ENCODE measurements at places on chromosomes 12 and 14.
A peak's percentile ranks its signal among the peaks of the same experiment; 100 is the strongest.

DNA sequence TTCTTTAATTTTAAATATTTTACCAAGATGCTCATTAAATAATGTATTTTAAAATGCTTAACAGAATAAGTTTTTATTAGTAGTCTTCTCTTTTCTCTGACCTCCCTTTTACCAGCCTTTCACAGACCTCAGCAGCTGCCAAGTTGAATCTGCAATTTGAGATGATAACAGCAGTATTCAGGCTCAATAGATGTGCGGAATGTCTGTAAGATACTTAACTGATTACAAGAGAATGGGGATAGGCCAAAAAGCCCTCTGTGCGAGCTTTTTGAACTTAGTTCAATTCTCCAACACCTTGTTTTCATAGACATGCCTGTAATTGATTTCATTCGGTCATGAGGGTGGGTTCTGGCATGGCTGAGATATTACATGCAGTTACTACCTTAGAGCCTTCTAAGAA lies 277.2 kb downstream of the TMTC2 start:
- DNase-seq = no peak

GRCh38 chr12:93521225-93522080 lies 51.0 kb upstream of the SOCS2 start:
- DNase-seq = no peak

GRCh38 chr14:39884091-39884490 lies 451.9 kb upstream of the FBXO33 start:
- no peak for DNase-seq

DNA sequence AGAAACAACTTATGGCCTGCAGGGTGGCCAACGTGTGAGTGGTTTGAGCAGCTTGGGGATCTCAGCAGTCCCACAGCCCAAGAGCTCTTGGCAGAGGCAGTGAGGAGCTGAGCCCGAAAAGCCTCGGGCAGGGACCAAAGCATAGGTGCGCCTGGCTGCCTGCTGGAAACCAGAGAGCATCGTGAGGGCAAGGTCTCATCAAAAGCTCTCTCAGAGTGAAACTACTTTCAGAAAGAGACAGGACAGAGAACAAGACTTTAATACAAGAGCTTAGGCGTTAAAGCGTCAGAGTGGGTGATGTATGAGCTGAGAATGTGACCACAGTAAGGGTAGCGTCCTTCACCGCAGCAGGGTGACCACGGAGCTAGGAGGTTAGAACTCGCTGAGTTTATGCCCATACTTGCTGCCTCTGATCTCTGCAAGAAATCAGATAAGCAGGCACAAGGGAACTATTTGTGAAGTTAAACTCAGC lies 30.8 kb downstream of the LGMN start:
- no peak for DNase-seq

DNA sequence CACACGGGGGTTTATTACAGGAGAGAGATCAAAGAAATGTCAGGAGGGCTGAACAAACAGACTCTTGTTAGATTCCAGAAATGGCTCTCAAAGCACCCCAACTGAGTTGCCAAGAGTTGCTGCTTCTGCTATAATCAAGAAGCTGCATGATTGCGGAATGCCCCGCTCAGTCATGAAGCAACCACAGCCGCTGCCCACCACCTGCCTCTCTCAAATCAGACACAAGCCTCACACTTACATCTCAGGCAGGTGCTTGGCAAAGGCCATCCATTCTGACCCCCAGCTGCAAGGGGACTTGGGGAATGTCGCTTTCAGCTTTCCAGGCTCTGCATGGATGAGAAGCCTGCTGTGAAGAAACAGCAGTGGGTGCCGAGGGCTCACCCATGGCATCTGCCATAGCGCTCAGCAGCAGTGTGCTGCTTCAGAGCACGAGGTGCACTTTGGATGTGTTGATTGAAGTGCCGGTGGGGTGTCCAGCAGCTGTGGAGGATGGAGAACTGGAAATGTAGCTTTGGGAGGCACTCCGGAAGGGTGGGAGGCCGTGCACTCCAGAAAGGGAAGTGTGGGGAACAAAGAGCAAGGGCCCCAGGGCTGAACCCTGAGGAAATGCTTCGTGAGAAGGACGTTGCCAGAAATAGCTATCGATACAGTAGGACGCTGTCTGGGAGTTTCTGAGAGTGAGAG lies 37.7 kb downstream of the LRRC74A start:
- DNase-seq = peak; percentile 38
